Activated CD8-positive, alpha-beta memory T cell treated with anti-CD3 and anti-CD28 coated beads, Interleukin-2, amount 50 U/mL, for 4 hours (primary cell): ENCODE measurements at places on chromosomes 3 and 15.
A peak's percentile ranks its signal among the peaks of the same experiment; 100 is the strongest.

GRCh38 chr3:61936344-61936937, 375.1 kb downstream of the PTPRG start:
- peak; percentile 14 for DNase-seq

- no peak for DNase-seq
These were observed 25.0 kb downstream of the TKT start for GRCh38 chr3:53230789-53231188.

GRCh38 chr3:129577925-129578786, 28.3 kb downstream of the PLXND1 start:
- DNase-seq, result no peak

DNA sequence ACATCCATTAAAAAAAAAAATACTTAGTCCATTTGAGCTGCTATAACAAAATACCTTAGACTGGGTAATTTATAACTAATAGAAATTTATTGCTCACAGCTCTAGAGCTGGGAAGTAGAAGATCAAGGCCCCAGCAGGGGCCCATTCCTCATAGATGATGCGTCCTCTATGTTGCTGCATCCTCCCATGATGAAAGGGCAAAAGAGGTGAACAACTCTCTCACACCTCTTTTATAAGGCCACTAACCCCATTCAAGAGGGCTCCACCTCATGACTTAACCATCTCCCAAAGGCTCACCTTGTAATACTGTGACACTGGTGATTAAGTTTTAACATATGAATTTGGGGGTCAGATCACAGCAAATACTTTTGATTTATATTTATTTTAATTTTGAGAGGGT, 3.0 kb upstream of the TLNRD1 start:
- DNase-seq, result no peak

GRCh38 chr3:99330924-99331532, 307.4 kb upstream of the COL8A1 start:
- no peak for DNase-seq

GRCh38 chr3:24829011-24829581, 334.4 kb upstream of the THRB start:
- no peak for DNase-seq
